ENCODE measurements at places on chromosomes 6 and 20.

DNA sequence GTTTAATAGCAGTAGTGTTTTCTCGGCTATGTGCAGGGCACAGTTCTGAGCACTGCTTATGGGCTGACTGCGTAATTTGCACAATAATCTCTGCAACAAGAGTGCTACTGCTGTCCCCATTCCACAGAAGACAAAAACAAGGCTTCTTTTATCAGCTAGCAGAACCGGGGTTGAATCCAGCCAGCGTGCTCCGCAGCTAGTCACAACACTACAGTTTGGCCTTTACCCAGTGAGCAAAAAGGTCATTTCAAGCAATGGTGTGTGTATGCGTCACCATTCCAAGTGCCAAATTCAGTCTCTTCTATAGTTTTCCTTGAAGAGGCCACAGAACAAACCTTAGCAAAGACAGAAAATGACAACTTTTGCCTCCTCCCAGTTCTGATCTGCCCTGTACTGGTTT, 61.1 kb downstream of the LRFN2 start:
- no peak for DNase-seq

GRCh38 chr6:1325461-1326309, 13.8 kb downstream of the FOXQ1 start:
- DNase-seq = no peak

DNA sequence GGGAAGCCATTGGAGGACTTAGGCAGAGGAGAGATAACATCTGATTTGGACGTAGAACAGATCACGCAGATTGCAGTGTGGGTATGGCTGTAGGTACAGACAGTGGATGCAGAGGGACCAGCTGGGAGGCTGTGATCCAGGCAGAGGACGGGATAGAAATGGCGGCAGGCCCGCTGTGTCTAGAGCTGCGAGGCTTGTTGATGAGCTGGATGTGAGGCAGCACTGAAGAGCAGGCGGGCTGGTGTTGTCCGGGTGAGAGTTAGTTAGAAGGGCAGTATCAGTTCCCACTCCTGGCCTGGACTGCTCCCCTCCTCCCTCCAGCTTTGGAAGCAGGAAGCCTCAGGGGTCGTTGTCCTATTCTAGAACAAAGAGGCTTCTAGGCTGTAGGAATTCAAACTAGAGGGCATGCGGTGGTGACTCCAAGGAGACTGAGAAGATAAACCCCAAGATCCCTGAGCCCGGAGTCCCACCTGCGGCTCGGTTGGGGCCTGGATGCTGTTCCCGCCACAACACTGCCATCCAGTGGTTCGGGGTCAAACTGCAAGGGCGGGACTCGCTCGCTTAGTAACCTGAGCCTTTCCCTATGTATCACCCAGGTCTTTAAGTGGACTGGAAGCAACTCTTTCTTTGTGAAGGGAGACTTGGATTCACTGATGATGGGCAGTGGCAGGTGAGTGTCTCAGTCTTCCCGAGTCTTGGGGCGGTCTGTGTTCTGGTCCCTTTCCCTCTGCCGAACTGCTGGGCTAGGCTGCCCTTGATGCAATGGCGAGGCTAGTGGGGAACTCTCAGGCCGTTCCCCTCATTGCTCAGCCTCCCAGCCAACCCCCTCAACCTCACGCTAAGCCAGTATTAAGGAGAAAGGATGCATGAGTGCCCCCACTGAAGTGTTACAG, 11.2 kb downstream of the TLDC2 start:
- DNase-seq = no peak

- peak; percentile 37 for DNase-seq
Observed at GRCh38 chr6:42879372-42880239, at the start of gene RPL7L1. RPL7L1 (plus strand) TSS chr6:42879616; CDS start chr6:42879911, 295 bp downstream.

- DNase-seq = no peak
Observed at GRCh38 chr6:114747995-114748625, 405.3 kb upstream of the HS3ST5 start.

DNA sequence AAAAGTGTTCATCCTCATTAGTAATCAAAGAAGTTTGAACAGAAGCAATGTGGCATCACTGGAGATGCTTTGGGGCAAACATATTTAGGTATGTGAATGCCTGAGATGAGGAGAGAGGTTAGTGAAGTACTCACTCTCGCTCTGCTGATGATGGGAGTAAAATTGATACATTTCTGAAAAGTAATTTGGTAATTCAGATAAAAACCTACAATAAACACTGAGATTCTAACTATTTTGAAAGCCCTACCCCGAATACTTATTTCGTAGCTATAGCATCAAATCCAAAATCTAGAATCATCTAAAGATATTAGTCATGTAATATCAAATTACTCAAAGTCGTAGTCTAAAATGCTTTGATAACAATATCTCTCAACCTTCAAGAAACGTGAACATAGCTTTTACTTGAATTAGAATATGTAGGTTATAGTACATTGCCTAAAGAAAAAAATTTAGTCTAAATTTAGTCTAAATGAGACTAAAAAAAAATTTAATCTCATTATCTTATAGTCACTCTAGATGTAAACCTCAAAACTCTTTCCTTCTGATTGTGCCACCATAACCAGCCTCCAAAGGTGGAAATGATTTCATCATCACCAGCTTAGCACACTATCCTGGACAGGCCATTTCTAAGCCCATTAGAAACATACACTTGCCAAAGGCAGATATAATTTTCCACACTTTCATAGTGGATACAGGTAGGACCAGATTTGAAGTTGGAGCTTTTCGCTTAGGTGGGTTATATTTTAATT, 232.5 kb upstream of the TAB2 start:
- DNase-seq = no peak

- no peak for DNase-seq
Observed at GRCh38 chr20:23344336-23344735, 6.3 kb upstream of the NXT1 start.

GRCh38 chr6:5674141-5674540, 332.6 kb downstream of the NRN1 start:
- DNase-seq = no peak

GRCh38 chr6:106104941-106105340, 18.8 kb downstream of the PRDM1 start:
- DNase-seq = no peak

DNA sequence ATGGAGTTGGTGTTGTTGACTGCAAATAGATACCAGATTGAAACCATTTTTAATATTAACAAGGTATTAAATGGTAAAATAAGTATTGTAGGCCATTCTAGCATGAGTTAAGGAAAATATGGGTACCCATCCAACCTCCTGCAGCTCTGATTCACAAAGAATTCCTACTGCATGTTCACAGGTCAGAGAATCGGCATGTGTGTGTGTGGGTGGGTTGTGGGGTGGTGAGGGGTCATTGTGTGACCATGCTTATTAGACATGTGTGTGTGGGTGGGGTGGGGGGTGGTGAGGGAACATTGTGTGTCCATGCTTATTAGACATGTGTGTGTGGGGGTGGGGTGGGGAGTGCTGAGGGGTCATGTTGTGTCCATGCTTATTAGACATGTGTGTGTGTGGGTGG, 3.2 kb downstream of the IYD start:
- DNase-seq = no peak

DNA sequence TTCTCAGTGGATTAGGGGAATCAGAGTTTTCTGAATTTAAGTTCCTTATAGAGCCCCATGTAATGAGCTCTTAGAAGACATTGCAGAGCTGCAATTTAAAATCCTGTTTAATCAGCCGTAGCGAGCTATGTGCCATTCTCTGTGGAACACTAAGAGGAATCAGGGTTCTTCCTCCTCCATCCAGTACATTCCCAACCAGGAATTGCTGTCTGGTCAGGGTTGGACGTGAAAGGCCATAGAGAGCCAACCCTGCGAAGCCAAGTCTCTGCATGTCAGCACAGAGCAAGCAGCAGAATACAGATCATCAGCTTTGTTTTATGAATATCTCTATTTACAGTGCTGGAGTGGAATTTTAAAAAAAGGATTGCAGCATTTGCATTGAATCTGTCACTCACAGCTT, 366.0 kb downstream of the LAMA2 start:
- DNase-seq = no peak

- no peak for DNase-seq
Observed at GRCh38 chr20:47557791-47558190, 56.1 kb downstream of the NCOA3 start.

DNA sequence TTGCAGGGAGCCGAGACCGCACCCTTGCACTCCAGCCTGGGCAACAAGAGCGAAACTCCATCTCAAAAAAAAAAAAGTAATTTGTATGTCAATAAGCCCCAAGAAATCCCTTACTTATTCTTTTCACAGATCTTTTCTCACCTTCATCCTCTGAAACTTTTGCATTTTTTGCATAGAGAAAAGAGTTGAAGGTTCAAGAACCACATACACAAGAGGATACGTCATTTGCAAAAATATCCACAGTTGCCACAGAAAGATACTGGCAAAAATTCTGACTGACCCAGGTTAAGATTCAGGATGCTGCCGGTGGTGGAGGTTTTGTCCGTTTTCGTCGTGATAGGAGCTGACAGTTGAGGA, 94.5 kb downstream of the ZMYND8 start:
- no peak for DNase-seq

GRCh38 chr6:44422531-44422930, 35.0 kb downstream of the CDC5L start:
- no peak for DNase-seq

- DNase-seq = no peak
Observed at GRCh38 chr20:32706486-32706885, 32.7 kb upstream of the C20orf203 start.

DNA sequence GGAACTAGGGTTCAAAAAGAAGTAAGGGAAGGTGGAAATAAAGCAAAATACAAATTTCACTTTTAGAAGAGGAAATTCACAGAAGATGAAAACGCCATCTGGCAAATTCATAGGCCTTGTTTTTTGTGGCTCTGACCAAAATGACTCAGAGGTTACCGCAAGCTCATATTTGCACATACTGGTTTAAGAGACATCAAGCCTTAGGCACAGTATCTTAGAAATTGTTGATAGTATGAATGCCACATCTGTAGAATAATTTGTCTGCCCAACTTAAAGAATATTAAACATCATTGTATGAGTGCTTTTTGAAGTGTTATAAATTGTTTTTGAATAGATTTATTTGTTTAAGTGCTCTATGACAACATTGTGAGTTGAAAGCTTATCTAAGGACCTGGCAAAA, 10.6 kb downstream of the TAAR1 start:
- no peak for DNase-seq

GRCh38 chr6:37396571-37397180, 36.3 kb upstream of the CMTR1 start:
- DNase-seq = no peak

- no peak for DNase-seq
Observed at GRCh38 chr20:7375905-7376304, 564.4 kb downstream of the HAO1 start.

GRCh38 chr6:136654086-136654485, 103.9 kb upstream of the MAP7 start:
- DNase-seq = no peak

DNA sequence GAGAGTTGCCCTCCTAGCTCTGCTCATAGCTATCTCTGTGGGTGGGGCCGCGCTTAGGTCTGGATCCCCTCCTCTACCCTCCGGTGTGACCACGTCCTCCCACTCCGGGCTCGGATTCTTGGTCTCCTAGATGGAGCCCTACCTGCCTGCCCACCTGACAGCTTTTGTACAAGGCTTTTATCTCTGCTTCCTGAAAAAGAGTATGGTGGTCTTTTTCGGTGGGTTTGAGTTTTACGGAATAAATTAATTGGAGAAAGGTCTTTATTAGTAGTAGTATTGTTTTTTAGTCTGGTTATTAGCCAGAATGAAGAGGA, 773 bp downstream of the SMAP1 start:
- DNase-seq = no peak
